ENCODE measurements at places on chromosomes 16 and 17.
A peak's percentile ranks its signal among the peaks of the same experiment; 100 is the strongest.

DNA sequence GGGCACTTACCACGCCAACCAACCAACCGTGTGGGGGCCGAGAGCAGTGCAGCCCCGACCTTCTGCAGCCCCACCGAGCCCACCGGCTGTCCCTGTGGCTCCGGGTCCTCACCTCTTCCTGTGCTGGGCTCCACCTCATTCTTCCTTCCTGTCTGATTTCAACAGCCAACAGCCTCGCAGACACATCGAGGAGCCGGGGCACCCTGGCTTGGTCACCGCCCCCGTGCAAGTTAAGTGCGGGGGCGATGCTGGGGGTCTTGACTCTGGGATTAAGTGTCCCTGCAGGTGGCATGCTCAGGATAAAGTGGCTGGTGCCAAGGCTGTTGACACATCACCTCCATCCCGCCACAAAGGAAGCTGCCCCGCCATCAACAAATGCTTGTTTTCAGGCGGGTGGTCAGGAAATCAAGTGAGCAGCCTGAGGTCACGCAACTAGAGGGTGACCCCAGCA, at the start of gene NLRC3:
TSS of gene NLRC3 (minus strand) at position 102 of the 451 bp plus-strand sequence. CDS start 12,367 bp downstream, outside the sequence.
- no peak for DNase-seq

- DNase-seq, result no peak
Measured at GRCh38 chr17:17846645-17847044, 9.9 kb upstream of the SREBF1 start.

GRCh38 chr17:77207689-77208216, 67.0 kb downstream of the SEC14L1 start:
- DNase-seq, result no peak

DNA sequence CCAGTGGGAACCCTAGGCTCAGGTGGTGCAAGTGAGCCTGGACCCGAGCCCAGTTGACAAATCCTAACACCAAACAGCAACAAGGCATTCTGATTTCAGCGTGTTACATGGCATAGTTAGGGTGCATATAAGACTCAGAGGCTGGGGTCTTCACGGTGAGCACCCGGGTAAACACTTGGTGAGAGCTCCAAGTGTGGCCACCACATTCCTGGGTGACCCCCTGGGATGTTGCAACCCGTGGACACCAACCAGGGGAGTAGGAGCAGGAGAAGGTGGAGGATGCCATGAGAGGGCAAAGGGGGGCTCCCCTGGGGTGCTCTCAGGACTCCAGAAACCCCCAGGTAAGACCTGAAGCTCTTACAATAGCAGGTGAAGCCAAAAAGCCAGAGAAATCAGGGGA, 69.9 kb upstream of the CDH5 start:
- no peak for DNase-seq

- no peak for DNase-seq
Measured at GRCh38 chr17:76264425-76264754, 758 bp upstream of the UBALD2 start.

DNA sequence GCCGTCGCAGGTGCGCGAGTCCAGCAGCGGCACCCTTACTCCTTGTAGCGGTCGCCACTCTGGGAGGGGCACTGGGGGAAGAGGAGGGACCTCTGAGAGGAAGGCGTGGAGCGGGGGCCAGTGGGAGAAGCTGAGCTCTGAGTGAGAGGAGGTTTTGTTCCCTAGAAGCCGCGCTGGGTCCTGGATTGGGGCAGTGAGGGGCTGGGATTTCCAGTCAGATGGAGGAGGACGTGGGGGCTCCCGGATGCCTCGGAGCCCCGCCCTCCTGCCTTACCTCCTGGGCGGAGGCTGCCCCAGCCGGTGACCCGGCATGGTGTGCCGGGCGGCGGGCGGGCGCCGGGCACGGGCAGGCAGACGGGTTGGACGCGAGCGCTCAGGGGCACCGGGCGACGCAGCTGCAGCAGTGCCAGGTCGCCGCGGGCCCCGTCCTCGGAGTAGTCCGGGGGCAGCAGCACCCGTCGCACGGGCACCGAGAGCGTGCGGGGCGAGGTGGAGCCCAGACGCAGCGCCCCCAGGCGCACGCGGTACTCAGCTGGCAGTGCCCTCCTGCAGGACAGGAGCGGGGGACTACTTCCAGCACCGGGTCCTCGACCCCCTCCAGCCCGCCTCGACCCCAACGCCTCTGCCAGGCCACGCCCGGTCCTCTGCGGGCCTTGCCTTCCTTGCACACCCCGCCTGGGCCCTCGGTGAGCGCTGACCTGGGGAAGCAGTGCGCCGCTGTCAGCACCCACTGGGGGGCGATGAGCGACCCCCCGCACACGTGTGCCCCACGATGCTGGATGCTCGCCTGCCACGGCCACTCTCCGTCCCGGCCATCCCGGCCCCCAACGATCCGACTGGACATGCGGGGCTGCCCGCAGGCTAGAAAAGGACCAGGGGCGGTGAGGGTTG, 2.0 kb downstream of the PRSS33 start:
- DNase-seq, result no peak

DNA sequence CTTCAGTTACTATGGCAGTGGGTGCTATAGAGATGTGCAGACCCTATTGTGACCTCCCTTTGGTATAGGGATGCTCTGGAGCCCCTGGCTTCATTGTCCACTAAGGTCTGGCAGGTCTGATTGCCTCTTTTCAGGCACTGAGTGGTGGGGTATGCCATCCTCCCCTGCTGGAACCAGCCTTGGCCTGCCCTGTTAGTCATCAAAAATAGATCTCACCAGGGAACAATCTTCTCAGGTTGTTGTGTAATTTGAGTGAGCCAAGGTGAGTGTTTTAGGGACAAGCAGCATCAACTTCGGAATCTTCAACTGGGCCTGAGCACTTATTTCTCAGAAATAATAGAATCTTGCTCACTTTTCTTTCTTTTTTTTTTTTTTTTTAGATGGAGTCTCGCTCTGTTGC, 19.6 kb downstream of the HMOX2 start:
- DNase-seq, result no peak

- DNase-seq, result no peak
Measured at GRCh38 chr17:62679866-62680377, 52.5 kb downstream of the MRC2 start.

- no peak for DNase-seq
Measured at GRCh38 chr17:51921500-51921899, 237.0 kb downstream of the CA10 start.

DNA sequence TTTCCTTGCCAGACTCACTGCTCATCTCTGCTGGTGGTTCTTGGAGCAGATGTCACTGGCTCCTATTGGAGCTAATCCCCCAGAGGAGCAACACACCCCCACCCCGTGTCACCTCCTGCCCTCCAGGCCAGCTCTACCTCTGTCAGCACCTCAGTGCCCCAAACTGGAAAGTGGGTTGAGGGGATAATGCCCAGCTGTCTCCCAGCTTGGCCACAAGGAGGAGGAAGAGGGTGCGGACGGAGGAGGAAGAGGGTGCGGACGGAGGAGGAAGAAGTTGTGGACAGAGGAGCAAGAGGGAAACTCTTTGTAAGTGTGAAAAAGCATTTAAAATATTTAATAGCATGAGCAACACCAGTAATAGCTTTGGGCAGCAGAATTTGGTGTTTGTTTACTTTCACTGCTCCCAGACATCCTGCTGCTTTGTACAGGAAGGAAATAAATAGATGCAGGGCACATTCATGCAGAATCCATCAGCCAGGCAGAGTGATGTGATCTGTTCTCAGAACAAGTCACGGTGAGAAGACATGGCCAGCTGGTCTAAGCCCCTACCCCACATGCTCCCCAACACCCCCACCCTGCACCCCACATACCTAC, 82.5 kb downstream of the C17orf67 start:
- no peak for DNase-seq

DNA sequence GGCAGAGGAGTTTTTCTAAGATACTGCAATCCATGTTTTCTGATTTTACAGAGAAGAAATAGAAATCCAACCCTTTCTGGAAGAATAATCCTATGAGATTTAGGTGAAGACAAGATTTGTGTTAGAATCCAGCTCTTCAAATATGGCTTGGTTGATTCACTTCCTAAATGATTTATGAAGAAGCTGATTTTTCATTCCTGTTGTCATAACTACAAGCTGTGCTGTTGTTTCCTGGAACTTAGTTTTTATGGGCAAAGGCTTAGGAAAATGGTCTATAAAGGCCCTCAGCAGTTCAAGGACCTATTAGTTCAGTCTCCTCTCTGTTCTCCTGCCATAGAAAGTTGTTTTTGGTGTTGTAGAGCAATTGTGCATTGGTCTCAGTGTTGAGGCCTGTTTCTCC, 174.2 kb upstream of the FAM20A start:
- DNase-seq, result no peak

DNA sequence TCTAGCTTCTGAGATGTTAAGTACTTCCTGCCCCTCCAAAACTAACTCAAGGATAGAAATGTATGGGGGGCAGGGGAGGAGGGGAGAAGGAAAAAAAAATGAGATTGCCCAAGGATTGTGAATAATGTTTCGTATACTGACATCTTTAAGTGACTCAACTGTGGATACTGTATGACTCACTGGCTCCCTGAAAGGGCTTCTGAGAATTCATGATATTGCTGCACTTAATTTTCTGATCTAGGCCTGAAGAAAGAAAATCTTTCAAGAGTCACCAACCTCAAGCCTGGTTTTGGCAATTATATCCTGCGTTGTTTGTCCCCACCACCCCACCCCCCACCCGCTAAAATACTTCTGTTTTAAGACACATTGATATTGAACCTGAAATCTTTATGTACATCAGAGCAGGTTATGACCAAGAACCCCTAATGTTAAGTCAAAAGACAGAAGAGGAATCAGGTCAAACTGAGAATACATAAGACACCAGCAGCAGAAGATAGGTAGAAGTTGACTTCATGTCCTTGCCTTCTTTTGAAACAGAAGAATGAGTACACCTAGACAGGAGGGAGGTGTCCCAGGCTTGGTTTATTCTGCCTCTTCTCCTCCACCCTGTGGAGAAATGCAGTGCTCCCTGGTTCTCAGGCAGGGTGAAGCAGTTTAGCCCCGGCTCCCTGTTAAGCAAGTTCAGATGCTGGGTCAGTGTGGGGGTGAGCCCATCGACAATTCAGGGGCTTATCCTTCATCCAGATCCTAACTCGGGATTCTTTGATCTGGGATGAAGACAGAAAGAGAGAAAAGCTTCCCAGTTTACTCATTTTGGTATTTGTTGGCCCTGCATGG, 3.3 kb upstream of the FBXL20 start:
- DNase-seq, result peak; percentile 82

Measured in A172 (cell line).